ENCODE measurements at places on chromosomes 7 and 10.

DNA sequence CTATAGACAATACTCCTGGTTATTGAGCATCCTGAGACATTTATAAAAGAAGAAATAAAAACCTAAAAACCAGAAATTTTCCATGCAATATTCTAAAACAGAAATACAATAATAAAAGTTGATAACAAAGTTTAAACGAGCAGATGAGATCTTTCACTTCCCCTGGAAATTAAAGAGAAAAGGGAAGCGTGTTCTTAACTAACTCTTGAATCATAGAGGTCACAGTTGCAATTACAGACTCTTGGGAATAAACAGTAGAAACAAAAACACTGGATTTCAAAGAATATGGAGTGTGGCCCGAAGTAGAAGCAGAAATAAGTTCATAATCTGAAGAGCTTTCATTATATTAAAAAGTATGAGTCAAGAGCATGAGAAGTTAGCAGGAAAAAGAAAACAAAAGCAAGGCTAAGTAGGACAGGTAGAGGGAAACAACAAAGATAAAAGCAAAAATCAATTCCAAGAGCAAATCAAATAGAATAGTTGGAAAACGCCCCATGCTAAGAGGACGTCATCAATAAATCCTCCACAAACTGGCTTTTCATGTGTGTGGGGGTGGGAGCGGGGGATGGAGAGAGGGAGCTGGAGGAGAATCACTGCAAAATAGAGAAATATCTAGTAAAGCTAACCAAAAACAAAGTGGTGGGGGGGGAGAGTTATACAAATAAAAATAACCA lies 55.2 kb upstream of the C10orf71 start:
- no peak for DNase-seq

DNA sequence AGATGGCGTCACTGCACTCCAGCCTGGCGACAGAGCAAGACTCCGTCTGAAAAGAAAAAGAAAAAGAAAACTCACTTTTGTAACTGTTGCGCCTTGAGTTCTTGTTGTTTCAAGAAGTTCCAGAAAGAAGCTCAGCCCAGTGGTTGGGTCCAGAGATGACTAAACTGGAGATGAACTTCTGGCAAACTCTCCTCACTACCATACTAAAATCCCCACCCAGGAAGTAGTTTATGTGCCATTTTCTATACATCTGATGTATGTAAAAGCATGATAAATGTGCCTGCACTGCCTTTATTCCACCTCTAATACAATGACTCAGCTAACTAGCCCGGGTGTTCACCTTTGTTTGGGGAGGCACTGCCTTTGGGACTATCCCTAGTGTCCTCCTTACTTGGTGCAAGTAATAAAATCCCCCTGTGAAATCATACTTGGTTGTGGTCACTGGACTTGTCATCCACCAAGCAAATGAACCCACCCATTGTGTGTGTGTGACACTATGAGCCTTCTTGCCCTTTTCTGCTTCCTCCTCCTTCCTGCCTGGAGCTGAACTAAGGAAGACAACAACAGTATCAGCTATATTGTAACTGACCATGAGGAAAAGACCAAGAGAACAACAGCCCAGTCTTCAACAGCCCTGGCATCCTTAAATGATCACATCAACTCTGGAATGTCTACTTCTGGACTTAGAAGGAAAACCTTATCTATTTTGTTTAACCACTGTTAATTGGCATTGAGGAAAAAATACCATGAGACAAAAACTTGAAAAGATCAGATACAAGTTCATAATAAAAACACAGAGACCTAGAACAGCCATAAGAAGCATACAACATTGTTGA lies 33.6 kb downstream of the JMJD1C start:
- DNase-seq: no peak

- DNase-seq: no peak
Observed at GRCh38 chr10:68301790-68302502, 29.9 kb upstream of the HNRNPH3 start.

DNA sequence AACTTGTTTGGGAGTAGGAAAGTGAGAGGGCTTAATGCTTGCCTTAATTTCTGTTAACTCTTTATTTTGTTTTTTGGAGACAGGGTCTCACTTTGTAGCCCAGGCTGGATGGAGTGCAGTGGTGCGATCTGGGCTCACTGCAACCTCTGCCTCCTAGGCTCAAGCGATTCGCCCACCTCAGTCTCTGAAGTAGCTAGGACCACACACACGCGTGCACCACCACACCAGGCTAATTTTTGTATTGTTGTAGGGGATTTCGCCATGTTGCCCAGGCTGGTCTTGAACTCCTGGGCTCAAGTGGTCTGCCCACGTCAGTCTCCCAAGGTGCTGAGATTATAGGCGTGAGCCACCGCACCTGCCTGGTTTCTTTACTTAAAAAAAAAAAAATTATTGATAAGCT lies 1.9 kb downstream of the PPP2R2D start:
- DNase-seq: no peak

- DNase-seq: no peak
Observed at GRCh38 chr7:110759069-110759468, 331.9 kb upstream of the LRRN3 start.

DNA sequence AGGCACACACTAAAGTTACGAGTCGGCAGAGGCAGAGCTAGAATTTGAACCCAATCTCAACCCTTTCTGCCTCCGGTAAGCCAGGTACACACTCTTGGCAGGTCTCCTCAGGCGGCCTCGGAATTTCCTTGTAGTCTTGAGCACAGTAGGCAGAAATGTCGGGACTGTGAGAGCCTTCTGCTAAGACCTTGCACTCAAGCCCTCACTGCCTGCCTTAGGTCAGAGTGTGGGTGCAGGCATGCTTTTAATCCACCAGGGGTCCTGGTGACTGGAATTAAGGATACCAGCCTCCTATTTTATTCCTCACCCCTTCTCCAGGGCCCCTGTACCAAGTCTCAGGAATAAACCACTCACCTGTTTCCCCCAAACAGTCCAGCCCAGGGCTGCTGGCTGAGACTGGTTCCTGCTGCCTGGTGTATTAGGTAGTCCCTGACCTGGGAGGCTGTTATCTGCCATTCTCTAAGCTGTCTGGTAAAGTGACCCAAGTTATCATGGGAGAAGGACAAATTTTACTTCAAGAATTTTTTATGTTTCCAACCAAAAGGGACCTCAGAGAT lies 855 bp downstream of the ATP6V1F start:
- DNase-seq: no peak

All from iPS DF 19.7 (cell line).